Stimulated activated CD8-positive, alpha-beta memory T cell treated with anti-CD3 and anti-CD28 coated beads, Interleukin-15, amount 100 ng/mL, for 48 hours (primary cell): ENCODE measurements at places on chromosomes 5 and 9.

- DNase-seq, result no peak
Observed at GRCh38 chr5:61362796-61363368, 30.8 kb downstream of the ZSWIM6 start.

DNA sequence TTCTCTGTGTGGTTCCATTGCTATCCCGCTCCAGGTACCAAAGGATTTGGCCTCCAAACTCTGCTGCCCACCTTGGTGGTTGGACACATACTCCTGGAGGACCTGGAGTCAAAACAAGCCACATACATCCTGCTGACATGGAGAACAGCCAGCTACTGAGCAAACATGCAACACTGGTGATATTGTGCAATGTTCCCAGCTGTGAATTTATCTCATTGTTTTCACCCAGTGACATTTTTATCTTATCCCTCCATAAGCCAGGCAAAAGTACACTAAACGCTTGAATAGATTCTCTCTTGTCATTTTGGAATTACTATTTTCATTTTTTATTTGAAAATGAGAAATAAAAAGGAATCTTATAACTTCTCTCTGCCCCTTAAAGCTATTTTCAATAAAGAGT lies 11.1 kb upstream of the CTSL start:
- DNase-seq, result no peak

DNA sequence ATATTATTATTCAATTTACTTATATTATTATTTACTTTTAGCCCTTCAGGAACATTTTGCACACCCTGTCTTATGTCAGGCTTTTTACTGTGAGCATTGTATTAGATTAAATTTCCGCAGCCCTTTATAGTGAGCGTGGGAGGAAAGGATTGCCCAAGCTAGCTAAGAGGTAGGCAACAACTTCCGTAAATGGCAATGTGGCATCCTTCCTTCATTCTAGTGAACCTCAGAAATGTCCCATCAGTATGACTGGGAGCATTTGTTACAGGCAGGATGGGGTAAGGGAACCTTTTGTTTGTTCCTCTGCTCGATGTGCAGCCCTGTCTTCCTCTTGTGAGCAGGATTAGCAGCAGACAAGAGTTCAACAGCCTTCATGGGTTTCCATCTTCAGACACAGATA lies 6.2 kb upstream of the CD180 start:
- no peak for DNase-seq

- DNase-seq, result no peak
Observed at GRCh38 chr5:170154297-170154696, 48.6 kb downstream of the FOXI1 start.

GRCh38 chr5:82309091-82309531 lies 31.0 kb upstream of the RPS23 start:
- DNase-seq, result no peak

GRCh38 chr9:107615321-107615720 lies 125.8 kb upstream of the KLF4 start:
- no peak for DNase-seq

DNA sequence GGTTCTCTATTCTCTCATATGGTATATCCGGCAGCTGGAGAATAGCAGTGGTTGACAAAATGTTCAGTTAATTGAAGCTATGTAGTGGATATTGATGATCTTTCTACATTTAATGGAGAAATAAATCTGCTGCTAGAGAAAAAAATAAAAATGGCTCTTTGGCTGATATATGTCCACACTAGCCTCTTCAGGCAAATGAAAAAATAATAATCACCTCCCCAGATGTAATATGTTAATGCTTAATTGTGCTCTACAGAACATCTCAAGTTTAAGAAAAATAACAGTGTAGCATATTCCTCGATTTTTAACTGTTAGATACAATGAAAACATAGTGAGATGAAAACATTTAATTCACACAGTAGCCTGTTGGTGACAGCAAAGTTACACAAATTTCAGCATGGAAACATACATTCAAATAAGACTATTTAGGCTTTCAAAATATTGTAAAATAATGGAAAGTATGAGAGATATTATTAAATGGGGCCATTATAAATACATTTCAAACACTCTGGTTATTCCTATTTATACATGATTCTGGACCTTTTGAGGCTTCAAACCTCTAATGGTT lies 543.0 kb downstream of the MAT2B start:
- DNase-seq, result no peak

DNA sequence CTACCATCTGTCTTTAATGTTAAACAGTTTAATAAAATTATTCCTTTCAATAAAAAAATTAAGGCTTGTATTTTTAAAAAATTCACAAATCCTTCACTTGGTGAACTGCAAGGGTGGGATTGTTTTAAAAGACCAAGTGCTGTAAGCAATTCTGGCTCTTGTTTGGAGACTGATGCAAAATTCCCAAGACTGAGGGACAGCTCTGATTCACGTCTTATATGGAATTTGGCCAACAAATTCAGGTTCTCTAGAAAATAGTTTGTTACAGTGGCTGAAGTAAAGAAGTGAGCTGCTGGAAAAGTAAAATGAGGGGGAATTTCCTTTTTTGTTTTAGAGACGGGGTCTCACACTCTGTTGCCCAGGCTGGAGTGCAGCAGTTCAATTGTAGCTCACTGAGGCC lies 58.3 kb downstream of the PRELID2 start:
- DNase-seq, result no peak

DNA sequence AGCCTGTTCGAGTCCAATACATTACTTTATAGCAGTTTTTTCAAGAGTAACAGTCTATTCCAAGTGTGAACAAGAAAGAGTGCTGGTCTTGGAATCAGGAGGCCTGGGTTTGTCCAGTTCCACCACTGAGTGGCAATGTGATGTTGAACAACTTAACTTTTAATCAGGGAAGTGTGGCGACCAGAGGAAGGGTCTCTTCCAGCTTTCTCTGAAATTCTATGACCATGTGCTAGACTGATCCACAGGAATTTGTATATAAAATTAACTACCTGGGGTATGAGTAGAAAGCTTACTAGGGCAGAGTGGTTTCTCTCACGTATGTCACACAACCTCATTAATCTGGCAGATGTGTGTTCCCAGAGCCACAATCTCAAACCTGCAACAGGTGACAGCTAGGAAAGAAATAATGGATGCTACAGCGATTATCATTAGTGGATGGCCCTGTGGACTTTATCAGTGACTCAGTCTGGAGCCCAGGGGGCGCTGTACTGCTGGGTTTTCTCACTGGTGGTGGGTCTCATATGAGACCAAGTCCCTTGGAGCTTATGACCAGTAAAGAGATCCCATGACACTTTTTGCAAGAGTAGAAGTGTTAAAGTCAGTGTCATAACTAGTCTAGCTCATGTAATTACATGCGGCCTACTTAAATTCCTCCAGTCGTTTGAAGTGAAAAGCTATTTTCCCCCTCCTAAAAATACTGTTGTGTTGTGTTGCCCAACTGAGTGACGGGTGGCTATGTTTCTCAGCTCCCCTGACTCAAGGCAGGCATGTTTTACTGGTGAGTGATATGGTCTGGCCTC lies 116.5 kb downstream of the GDNF start:
- no peak for DNase-seq

GRCh38 chr9:131393622-131394463 lies at the start of gene PRRC2B:
PRRC2B (plus strand) TSS chr9:131394086; CDS start chr9:131430145, 36,059 bp downstream.
- peak; percentile 75 for DNase-seq

GRCh38 chr9:78567693-78568092 lies 270.8 kb downstream of the PSAT1 start:
- no peak for DNase-seq

- no peak for DNase-seq
Observed at GRCh38 chr9:128498911-128499310, 5.6 kb upstream of the GLE1 start.

DNA sequence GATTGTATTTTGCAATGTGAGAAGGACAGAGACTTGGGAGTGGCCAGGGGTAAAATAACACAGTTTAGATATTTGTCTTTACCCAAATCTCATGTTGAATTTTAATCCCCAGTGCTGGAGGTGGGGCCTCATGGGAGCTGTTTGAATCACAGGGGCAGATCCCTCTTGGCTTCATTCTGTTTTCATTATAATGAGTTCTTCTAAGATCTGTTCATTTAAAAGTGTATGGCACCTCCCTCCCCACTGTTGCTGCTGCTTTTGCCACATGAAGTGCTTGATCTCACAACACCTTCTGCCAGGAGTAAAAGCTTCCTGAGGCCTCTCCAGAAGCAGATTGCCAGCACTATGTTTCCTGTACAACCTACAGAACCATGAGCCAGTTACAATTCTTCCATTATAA lies 28.1 kb downstream of the COX7C start:
- DNase-seq, result no peak

DNA sequence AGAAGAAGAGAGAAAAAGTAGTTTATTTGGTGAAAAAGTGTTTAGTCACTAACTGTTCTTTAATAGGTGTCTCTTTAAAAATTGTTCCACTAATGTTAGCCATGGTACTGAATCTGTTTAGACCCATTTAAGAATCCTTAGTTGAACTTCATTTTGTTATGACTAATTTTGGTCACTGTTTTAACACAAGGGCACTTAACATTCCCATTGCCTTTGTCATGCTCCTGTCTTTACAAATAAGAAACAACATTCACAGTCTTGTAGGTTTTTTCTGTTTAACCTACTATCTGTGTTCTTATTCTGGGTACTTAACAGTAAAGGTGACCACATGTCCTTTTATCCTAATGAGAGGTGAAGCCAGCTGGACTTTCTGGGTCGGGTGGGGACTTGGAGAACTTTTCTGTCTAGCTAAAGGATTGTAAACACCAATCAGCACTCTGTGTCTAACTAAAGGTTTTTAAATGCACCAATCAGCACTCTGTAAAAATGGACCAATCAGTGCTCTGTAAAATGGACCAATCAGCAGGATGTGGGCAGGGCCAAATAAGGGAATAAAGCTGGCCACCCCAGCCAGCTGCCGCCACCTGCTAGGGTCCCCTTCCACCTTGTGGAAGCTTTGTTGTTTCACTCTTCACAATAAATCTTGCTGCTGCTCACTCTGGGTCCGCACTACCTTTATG lies 116.7 kb downstream of the WDR70 start:
- no peak for DNase-seq

DNA sequence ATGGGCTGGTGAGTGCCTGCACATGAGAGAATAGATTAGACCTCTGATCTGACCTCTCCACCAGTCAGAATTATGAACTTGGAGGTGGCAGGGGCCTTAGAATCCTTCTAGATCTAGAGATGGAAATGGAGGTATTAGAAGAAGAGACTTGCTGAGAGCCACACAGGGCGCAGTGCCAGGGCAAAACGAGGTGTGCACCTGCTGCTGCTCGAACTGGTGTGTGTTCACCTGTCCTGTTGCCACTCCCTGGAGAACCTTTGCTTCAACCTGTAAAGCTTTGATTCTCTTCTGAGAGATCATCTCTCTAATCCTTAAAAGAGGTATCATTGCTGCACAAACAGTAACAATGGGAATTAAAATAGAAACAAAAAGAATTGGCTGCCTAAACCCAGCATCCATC lies 24.9 kb downstream of the FRMPD1 start:
- DNase-seq, result no peak

GRCh38 chr5:93658044-93658443 lies 75.0 kb downstream of the NR2F1 start:
- no peak for DNase-seq

GRCh38 chr9:89853161-89853560 lies 248.3 kb downstream of the GADD45G start:
- DNase-seq, result no peak
